Epithelial cell of alveolus of lung (primary cell): ENCODE measurements at places on chromosomes 5 and 9. TPM values are rescaled to one million over a fixed set of nuclear protein-coding genes. Genes with fewer than 3 reads are reported as not detected.

Gene EPB41L4A
- 0.32 and 1.6 TPM in 2 replicates for total RNA-seq

Gene PCDHA6
- not detected in 2 replicates for total RNA-seq

Gene PRUNE2
- 2.2 and 2.6 TPM in 2 replicates for total RNA-seq

Gene ZFAND5
- total RNA-seq = 70.7 and 104 TPM in 2 replicates

Gene RASGEF1C
- not detected in 2 replicates for total RNA-seq

Gene TNFSF8
- not detected in 2 replicates for total RNA-seq

Gene IL17B
- total RNA-seq = 0.80 and 1.2 TPM in 2 replicates

Gene TAF11L10
- total RNA-seq = not detected in 2 replicates

Gene GALT
- total RNA-seq = 18.5 and 34.5 TPM in 2 replicates

Gene TAF7
- total RNA-seq = 45.3 and 69.6 TPM in 2 replicates

Gene TRAF2
- total RNA-seq = 8.5 and 11.9 TPM in 2 replicates

Gene FRMD3
- 0.13 and 1.3 TPM in 2 replicates for total RNA-seq

Gene NPR3
- 2.7 and 26.7 TPM in 2 replicates for total RNA-seq

Gene VPS13A
- total RNA-seq = 9.8 and 9.9 TPM in 2 replicates

Gene TMOD1
- total RNA-seq = 0.26 and 1.5 TPM in 2 replicates

Gene ANXA2R
- 1.4 and 4.4 TPM in 2 replicates for total RNA-seq

Gene SPINK7
- not detected in 2 replicates for total RNA-seq

Gene CDH9
- total RNA-seq = 0.13 TPM in 1 of 2 replicates, not detected in the other

Gene HSD17B4
- total RNA-seq = 121 and 146 TPM in 2 replicates

Gene PROB1
- total RNA-seq = 3.8 and 5.6 TPM in 2 replicates

Gene ECSCR
- total RNA-seq = 0.80 and 1.3 TPM in 2 replicates

Gene PCDHA12
- total RNA-seq = under 0.01 TPM in 1 of 2 replicates, not detected in the other

Gene ZNF300
- 3.6 and 6.6 TPM in 2 replicates for total RNA-seq

Gene FREM1
- 0.08 and 0.26 TPM in 2 replicates for total RNA-seq

Gene GABRA1
- total RNA-seq = not detected in 2 replicates

Gene PRSS3
- 4.2 and 18.9 TPM in 2 replicates for total RNA-seq

Gene RIMOC1
- total RNA-seq = 15.5 and 20.8 TPM in 2 replicates

Gene GGTA1
- not detected in 2 replicates for total RNA-seq

Gene DNAJC25
- total RNA-seq = 8.8 and 20.8 TPM in 2 replicates

Gene EDIL3
- 28.3 and 60.1 TPM in 2 replicates for total RNA-seq

Gene IL4
- total RNA-seq = not detected in 2 replicates

Gene ITGA2
- 14.7 and 60.5 TPM in 2 replicates for total RNA-seq

Gene SLC25A2
- not detected in 2 replicates for total RNA-seq

Gene SNCAIP
- 2.6 and 13.6 TPM in 2 replicates for total RNA-seq

Gene ASPN
- not detected in 2 replicates for total RNA-seq

Gene OBP2B
- total RNA-seq = not detected in 2 replicates

Gene FOXD4
- total RNA-seq = 0.24 and 0.65 TPM in 2 replicates

Gene MCTP1
- 4.1 TPM in 1 of 2 replicates, not detected in the other for total RNA-seq
